ENCODE measurements at places on chromosomes 7 and 10.

DNA sequence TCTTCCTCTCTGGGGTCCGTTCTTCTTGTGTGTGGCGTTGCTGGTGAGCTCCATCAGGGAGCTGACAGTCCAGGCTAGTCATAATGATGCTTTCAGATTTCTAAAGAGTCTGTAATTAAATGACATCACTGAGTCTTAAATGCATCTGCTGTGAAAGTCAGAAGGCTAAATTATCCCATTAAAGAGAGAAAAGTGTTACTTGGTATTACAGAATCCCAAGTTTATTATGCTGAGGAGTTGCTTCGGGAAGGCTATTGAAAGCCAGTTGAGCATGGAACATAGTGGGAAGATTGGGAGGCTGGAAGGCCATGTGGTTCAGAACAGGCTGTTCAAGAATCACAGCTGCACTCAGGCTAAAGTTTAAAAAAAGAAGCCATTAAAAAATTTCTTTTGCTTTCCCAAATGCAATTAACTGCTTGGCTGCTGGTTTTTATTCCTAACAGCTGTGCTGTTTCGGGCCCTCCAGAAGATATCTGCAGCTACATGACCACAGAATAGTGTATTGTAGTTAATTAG lies 342.6 kb upstream of the LRGUK start:
- peak; percentile 33 for DNase-seq

GRCh38 chr7:801940-802381 lies 30.3 kb upstream of the SUN1 start:
- no peak for DNase-seq

DNA sequence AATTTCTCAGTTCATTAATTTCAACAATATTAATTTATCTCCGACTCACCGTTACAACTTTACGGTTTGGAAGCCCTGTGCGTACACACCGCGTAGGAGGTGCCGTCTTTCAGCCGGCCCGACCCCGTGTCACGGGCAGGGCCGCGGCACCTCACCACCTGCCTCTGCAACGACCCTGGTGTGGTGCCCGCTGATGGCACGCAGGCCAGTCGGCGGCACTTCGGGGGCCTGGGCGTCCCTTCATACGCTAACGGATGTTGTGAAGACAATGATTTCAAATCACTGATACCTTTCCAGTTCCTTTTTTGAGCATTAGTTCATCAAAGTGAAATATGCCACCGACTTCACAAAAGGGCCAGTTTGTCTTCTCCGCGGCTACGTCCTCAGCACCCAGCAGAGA lies 125.3 kb downstream of the EBF3 start:
- no peak for DNase-seq

- no peak for DNase-seq
These were observed 428.4 kb upstream of the IGFBP3 start for GRCh38 chr7:46349490-46349889.

DNA sequence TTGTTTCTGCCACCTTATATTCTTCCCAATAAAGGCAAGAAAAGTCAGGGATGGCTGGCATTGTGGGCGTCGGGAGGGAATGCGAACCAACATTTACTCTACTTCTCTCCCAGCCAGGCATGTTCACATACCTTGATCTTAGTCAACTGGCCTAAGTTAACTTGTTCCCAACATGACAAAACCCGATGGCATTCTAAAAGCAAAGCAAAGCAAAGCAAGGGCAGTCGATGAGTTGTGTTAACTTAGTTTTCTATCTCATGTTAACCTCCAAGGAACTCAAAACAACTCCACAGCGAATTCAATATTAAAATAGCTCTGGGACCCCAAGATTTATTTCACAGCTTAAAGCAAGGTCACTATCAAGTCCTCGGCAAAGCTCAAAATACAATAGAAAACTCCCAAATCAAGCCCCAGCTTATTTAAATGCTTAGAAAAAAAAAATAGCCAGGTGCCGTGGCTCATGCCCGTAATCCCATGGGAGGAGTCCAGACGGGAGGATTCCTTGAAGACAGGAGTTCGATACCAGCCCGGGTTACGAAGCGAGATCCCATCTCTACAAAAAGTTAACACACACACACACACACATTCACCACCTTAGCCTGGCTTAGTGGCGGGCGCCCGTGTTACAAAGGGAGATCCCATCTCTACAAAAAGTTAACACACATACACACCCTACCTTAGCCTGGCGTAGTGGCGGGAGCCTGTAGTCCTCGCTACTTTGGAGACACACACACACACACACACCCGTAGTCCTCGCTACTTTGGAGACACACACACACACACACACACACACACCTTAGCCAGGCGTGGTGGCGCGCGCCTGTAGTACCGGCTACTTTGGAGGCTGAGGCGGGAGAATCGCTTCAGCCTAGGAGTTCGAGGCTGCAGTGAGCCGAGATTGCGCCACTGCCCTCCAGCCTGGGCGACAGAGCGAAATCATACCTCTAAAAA lies 901 bp upstream of the CCNY start:
- no peak for DNase-seq

- peak; percentile 1 for DNase-seq
These were observed at the start of gene SMKR1 for GRCh38 chr7:129501760-129502707. Gene SMKR1, plus strand, starts transcription at chr7:129502531. Its CDS starts 294 bp downstream, at chr7:129502825.

DNA sequence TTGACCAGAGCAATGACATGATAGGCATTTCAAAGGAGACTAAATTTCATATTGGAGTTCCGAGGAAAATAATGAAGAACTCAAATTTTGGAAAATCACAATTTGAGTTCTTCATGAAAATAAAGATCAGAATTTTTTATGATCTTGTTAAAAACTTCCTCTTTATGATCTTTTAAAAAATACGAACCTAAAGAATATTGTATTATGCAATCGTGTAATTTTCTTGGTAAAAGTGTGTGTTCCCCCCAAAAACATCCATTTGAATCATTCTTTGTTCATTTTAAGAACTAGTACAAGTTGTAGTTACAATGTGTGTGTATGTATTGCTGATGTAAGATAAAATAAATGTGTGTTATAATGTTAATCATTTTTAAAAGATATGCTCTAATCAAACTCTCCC lies 79.3 kb upstream of the PDK4 start:
- no peak for DNase-seq

DNA sequence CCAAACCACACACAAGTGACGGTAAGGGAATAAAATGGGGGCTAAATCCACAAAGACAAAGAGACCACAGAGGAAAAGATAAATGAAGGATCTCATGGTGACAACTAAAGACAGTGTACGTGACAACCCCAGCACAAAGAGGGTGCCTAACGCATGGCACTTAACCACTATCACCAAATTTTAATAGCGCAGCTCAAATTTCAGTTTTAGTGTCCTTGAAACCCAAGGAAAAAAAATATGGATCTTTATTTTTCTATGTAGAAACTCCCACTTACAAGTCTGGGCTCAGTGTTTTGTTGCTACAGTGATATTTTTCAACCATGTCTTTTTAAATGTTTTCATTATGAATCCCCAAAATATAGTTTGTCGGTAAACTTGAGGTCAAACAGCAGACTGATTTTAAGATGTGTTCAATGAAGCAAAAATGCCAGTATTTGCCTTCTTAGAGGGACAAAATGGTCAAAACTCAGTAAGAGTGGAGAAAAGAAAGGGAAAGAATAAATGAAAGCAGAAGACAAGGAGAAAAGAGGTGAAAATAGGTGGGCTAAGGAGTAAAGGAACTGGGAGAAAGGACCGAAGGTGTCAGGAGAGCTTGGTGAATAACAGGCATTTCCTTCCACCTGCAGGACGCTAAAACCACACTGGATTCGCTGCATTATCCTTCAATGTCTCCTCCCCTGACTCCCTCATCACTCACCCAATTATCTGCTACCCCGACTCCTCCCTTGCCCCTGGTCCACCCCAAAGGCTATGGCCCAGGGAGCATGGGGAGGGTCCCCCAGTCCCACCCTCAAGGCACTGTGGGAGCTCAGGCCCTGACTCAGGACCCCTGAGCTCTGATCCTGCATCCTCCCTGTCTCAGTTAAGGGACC lies 3.5 kb downstream of the ASB13 start:
- DNase-seq = no peak

DNA sequence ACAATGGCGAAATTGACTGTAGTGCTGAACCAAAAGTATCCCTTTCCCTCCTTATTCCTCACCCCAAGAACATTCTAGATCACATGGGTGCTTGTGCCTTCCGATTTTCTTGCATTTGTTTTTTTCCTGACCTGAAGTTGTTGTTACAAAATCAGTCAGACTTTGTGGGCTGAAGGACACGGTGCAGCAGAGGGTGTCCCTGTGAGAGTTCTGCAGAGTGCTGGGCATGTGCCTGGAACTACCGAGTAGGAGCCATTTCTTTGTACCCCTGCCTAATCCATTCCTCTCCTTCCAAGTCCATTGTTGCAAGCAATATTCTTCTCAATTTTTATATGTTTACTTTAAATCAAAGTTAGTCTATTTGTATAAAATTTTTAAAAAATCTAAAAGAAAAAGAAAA lies 35.3 kb upstream of the GJD4 start:
- DNase-seq = no peak

DNA sequence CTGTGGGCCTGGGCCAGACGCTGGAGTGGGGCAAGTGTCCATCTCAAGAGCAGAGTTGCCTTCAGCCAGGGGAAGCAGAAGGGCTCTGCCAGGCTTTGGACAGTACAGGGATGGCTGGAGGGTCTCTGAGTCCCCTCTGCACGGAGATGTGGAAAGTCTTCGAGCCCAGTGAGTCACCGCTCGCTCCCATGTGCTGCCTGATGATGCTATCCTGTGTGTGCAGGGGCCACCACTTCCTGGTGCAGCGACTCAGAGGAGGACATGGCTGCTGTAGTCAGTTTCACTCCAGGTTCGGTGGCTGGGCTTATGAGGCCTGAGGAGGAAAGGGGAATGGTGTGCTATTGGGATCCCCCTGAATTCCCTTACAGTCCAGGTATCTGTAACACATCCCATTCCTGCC lies 6.0 kb downstream of the ADCYAP1R1 start:
- DNase-seq = no peak

DNA sequence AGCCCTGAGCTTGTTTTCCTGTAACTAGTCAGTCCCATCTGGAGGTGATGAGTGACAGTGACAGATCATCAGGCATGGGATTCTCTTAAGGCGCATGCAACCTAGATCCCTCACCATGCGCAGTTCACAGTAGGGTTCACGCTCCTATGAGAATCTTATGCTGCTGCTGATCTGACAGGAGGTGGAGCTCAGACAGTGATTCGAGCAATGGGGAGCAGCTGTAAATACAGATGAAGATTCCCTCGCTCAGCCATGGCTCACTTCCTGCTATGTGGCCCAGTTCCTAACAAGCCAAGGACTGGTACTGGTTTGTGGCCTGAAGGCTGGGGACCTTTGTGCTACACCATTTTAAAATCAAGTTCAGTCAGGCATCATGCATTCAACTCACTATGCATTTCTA lies 221.7 kb downstream of the KIAA1217 start:
- no peak for DNase-seq

GRCh38 chr10:104349623-104350126 lies 4.0 kb upstream of the CFAP58 start:
- DNase-seq = no peak

GRCh38 chr7:148045521-148045920 lies 545.0 kb upstream of the C7orf33 start:
- DNase-seq = no peak

DNA sequence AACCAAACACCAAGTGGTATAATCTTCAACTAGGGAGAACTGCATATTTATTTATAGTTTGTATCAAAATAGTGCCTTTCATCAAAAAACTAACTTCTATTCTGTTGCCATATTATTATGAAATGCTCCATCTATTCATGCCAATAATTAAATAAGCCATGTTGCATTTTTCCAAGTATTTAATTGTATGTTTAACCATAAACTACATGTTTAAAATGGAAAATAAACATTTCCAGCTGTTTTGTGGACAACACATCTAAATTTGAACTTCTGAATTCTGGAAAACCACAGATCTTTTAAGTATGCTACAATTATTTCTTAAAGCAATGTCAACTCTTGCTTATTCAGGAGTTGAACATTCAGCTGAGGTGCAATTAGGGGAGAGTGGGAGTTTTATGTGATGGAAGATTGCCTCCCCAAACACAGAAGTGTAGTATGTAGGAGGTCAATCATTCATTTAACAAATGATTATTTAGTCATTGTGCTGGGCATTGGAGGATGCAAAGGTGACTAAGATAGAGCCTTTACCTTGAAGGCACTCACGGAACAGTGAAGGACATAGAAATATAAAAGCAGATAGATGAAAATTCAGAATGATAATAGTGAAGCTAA lies 80.7 kb upstream of the PPP1R3C start:
- no peak for DNase-seq

GRCh38 chr10:5478694-5479305 lies 20.6 kb downstream of the CALML5 start:
- no peak for DNase-seq

- no peak for DNase-seq
These were observed 180.9 kb downstream of the JCAD start for GRCh38 chr10:29878492-29878891.

DNA sequence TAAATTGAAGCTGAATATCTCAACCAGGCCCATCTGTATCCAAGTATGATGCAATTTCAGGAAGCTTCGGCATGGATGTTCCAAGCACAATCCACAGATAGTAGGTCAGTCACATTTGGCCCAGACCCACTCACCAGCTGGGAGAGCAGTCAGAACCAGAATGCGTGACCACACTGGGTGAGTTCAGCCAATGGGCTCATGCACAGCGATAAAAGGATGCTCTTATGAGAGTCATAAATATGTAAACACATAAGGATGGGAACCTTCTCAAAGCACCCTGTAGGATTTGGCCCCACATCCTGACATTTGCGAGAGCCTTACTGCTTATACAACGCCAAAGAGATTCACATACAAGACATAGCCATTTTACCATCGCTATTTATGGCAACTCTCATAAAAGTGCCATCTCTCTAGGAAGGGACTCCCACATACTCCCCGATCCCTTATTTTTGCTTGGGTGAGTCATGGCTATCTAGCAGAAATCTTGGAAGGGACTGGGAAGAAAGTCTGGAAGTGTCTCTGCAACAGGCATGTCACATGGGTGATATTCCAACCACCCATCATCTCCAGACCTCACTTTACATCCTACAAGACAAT lies 3.0 kb downstream of the AFAP1L2 start:
- DNase-seq = no peak

GRCh38 chr10:86333826-86334487 lies 32.6 kb downstream of the GRID1 start:
- no peak for DNase-seq

DNA sequence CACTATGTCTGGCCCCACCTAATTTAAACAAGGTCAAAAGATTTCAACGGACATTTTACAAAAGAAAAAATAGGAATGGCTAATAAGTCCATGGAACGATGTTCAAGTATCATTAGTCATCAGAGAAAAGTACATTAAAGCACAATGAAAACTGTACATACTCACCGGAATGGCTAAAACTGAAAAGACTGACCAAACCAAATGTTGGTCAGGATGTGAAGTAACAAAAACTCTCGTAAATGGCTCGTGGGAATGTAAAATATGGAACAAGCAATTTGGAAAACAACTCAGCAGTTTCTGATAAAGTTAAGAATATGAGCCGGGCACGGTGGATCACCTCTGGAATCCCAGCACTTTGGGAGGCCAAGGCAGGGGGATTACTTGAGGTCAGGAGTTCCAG lies 65.7 kb upstream of the PARD3 start:
- DNase-seq = no peak

GRCh38 chr7:91824201-91824600 lies 56.3 kb downstream of the MTERF1 start:
- DNase-seq = no peak

Data from NCI-H446 treated with DMSO at 0.1 percent for 48 hours (cell line).